ENCODE measurements at places on chromosomes 4 and X.

DNA sequence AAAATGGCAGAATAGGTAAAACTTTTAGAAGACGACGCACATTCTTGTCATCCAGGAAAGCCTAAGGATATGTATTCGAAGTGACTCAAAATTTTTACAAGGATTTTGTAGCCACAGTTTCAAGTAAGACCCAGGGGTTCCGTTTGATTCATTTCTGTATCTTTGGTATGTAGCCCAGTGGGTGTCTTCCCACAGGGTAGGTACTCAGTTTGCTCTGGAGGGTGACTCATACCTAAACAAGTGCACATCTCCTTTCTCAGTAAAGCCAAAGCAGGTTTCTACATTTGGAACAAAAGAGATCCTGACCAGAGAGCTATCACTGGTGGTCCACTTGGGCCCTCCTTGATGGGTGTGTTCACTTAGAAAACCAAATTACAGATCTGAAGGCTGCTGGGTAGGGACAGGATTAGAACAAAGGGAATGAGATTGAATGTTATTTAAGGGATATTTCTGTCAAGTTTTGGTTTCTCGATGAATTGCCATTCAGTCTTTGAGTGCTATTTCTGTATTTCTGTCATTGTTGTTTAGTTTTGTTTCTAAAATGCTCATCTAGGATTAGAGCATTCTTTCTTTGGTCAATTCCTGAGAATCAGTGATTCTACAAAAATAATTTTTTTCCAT lies 56.1 kb downstream of the PLS3 start:
- DNase-seq, result no peak

DNA sequence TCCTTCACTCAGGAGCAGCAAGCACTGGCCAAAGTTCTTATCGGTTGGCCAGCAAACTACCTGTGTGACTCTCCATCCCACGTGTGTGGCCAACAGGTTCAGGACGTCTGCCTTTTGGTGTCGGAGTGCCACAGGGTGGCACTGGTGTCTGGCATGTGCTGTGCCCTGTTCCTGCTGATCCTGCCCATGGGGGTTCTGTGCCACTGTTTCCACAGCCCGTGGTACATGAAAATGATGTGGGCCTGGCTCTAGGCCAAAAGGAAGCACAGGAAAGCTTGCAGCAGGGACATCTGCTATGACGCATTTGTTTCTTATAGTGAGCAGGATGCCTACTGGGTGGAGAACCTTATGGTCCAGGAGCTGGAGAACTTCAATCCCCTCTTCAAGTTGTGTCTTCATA lies 4.6 kb upstream of the TLR2 start:
- no peak for DNase-seq

- no peak for DNase-seq
Observed at GRCh38 chr4:185624259-185624589, 88.9 kb upstream of the PDLIM3 start.

GRCh38 chr4:55819634-55820033 lies at the start of gene EXOC1L:
TSS of gene EXOC1L (plus strand) at chr4:55819790. CDS start at chr4:55820027, 237 bp downstream.
- DNase-seq, result no peak

GRCh38 chrX:11265352-11265751 lies 27.9 kb upstream of the AMELX start:
- no peak for DNase-seq

DNA sequence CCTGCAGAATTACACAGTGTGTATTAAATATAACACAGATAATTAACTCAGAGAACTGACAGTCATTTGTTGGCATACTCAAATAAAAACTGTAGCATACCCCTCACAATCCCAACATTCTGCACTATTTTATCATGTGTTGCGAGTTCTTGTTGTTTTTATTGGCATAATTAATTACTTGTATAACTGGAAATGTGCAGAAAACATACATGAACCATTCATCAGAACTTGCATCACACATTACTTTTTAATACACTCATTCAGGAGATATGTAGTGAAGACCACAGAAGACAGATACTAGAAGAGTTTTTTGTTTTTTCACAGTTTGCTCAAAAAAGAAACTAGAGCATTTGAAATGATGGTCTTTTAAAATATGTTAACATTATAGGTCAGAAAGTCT lies 74.6 kb upstream of the NEIL3 start:
- no peak for DNase-seq

DNA sequence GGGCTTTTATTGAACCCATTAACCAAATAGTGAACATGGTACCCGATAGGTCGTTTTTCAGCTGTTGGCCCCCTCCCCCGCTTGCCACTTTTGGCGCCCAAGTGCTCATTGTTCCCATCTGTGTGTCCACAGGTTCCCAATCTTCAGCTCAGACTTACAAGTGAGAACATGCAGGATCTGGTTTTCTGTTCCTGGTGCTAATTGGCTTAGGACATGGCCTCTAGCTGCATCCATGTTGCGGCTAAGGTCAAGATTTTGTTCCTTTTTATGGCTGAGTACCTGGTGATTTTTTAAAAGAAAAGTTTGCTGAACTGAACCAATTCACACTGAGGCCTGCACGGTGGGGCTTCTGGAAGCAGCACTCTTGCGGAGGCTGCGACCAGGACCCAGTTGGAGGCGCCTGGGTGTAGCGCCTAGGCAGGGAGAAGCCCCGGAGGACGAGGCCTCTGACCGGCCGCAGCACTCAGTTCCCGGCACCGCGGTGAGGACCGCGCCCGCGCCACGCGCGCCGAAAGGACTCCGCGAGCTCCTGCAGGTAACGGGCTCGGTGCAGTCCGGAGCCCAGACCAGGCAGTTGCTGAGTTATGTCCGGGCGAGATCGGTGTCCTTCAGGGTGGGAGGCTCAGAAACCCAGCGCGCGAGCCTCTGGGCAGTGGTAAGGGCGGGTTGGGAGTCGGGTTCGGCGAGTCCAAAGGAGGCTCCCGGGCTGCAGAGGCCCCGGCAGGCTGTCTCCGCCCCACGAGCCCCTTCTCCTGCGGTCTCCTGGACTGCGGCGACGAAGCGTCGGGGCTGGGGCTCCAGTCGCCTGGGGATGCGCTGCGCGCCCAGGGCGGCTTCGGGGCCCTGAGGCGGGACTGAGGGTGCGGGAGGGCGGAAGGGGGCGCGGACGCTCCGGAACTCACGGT lies 15.8 kb upstream of the SLC25A4 start:
- no peak for DNase-seq

DNA sequence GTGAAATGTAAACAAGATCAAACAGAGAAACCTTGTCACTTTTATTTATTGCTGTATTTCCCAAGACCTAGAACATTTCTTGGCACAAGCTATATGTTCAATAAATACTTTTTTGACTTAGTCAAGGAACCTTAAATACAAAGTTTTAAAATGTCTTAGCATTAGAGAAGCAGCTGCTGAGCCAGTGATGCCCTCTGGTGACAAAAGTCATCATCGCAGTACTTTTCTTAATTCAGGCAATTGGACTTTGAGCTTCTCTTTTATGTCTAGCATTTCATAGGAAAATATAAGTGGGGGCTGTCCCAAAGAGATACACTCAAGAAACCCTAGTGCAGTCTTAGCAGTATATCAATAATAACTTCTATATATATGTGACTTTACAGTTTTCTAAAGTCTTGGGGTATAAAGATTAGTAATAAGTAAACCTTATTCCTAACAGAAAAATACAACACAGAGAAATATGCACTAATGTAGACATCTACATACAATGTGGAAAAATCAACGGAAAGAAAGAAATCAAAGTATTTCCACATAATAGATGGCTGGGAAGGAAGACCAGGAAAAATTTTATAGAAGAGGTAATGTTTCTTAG lies 118.4 kb downstream of the DTHD1 start:
- no peak for DNase-seq

DNA sequence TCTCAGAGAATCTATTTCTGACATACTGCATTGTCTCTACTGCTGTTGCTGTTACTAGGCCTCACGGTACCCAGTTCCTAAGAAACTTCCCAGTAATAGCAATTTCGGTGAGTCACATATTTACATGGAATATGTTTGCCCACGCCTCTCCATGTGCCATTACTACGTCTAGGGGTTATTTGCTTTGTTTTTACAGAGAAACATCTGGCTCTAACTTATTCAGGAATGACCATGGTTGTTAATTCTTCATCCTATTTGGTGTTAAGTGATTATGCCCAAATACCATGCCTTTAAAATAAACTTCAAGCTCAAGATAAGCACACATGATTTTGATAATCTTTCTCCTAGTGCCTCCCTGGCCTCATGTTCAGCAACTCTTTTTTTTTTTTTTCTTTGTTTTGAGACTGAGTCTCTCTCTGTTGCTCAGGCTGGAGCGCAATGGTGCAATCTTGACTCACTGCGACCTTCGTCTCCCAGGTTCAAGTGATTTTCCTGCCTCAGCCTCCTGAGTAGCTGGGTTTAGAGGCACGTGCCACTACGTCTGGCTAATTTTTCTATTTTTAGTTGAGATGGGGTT lies 101.0 kb upstream of the HS3ST1 start:
- DNase-seq, result no peak

- no peak for DNase-seq
Observed at GRCh38 chr4:128427832-128428366, 140.3 kb upstream of the PGRMC2 start.

- no peak for DNase-seq
Observed at GRCh38 chrX:131646106-131646505, 102.2 kb downstream of the OR13H1 start.

- no peak for DNase-seq
Observed at GRCh38 chrX:35339796-35340195, 397.2 kb downstream of the FAM47B start.

DNA sequence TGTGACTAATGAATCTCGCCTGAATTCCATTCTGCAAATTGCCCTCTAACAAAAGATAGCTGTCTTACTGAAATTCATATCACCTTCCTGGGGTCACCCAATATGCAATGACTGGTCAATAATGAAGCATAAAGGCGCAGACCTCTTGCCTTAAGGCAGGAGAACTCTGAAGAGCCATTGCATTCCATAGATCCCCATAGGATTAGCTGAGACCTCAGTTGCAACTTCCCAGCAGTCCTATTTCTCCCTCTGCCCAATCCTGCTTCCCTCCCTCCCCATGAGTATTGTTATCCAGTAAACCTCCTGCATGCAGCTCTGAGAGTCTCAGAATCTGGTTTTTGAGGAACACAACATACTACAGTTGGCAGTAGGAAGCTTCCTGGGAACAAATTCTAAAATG lies 396.5 kb downstream of the DCAF12L2 start:
- no peak for DNase-seq

- no peak for DNase-seq
Observed at GRCh38 chr4:17058916-17059741, 160.7 kb upstream of the LDB2 start.

GRCh38 chrX:23373129-23373804 lies 38.6 kb downstream of the PTCHD1 start:
- DNase-seq, result no peak

DNA sequence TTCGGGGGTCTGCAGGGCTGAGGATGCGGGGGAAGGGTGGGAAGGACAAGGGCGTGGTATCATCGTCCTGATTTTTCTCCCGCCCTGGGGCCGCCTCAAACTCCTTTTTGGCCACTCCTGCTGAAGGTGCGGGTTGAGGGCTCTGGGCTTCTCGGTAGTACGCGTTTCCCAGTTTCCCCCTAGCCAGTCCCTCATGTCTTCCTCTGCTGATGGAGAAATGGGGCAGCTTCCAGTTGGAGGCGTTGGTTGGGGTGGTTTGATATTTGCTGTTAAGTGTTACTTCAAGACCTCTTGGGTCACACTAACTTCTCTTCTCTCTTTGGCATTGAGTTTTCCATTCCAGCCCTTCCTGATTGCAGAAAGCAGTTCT lies 482 bp downstream of the GSTCD start:
- DNase-seq, result no peak

DNA sequence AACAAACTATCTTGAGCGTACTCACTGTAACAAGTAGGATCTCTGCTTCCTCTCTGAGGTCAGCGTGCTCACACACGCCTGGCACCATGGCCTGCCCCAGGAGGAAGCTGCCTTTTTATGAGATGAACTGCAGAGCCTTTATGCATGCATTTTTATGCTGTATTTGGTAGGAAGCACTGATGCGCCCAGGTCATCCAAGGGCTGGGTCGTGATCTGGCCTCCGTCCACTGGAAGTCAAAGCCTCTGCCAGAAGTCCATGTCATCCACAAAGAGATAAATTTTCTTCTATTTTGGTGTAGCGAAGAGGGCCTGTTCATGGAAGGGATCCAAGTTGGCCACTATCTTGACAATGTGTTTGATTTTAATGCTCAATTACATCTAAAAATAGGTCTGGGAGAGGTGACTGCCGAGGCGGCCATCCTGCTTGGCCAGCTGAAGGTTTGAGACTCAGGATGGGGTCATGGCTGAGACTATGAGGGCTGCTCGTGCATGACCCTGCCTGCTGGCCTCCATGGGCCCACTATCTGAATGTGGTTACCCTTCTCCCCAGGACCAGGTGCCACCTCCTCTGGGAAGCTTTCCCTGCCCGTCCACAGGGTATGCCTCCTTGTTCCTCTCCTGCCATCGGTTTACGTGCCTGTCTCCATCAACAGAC lies 50.3 kb downstream of the HTRA3 start:
- no peak for DNase-seq

GRCh38 chr4:68163754-68164153 lies 34.1 kb upstream of the TMPRSS11F start:
- DNase-seq, result no peak

GRCh38 chrX:5142644-5143043 lies 1086.0 kb downstream of the NLGN4X start:
- no peak for DNase-seq

GRCh38 chr4:31784558-31784957 lies 1064.4 kb downstream of the PCDH7 start:
- DNase-seq, result no peak

DNA sequence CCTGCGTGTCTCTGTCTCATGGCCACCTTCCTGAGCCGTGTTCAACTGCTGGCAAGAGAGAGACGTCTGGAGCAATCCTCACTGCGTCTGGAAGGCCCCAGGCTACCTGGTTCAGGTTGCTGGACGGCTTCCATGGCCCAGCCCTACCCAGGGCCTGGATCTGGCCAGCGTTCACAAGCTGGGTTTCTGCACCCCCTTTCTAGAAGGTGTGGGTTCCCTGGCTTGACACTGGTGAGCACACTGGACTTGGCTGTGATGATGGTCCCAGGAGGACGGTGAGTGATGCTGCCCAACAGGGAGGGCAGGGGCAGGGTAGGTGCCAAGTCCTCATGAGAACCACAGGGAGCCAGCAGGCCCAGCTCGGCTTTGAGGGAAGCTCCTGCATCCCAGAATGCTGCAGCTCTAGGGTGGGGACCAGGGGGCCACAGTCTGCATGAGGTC lies 63.4 kb downstream of the HTRA3 start:
- DNase-seq, result no peak

GRCh38 chrX:49848275-49848674 lies 19.2 kb downstream of the PAGE4 start:
- DNase-seq, result no peak
